ENCODE measurements at places on chromosomes 1 and 21.

GRCh38 chr1:115477071-115477470, 139.0 kb upstream of the NGF start:
- no peak for DNase-seq

DNA sequence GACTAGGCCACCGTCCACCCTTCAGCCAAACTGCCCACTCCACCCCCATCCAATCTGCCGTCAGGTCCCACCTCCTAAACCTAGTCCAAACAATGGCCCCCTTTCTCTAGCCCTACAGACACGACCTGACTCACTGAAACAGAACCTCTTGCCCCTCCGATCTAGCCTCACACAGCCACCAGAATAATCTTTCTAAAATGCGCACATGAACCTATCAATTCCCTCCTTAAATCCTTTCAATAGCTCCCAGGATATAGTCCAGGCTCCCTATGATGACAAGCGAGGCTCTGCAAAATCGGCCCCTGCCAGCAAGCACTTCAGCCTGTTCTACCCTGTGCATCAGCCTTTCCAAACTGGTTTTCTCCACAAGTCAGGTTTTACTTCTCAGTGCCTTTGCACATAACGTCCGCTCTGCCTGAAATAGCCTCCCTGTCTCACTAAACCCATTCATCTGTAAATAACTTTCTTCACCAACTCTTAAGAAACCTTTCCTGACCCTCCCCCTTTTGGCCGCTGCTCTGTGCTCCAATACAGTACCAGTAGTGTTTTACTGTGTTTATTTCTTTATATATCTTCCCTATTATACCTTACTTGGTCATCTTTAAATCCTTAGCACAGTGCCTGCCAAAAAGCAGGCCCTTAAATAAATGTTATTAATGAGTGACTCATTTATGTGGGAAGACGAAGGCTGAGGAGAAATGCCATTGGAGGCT, 9.0 kb upstream of the CDC20 start:
- DNase-seq, result no peak

DNA sequence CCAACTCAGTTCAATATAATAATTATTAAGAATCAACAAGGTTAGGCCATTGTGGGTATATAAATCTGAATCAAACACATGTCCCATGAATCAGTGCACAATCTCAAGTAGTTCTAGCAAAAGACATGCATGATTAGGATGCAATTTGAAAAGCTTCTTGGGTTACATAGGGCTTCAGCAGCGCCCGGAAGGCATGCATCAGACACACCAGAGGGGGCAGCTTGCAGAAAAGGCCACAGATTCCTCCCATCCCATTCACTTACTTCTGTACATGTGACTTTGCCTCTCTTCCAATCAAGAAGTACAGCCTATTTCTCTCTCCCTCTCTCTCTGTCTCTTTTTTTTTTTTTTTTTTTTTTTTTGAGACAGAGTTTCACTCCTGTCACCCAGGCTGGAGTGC, 91.8 kb downstream of the KCNN3 start:
- no peak for DNase-seq

DNA sequence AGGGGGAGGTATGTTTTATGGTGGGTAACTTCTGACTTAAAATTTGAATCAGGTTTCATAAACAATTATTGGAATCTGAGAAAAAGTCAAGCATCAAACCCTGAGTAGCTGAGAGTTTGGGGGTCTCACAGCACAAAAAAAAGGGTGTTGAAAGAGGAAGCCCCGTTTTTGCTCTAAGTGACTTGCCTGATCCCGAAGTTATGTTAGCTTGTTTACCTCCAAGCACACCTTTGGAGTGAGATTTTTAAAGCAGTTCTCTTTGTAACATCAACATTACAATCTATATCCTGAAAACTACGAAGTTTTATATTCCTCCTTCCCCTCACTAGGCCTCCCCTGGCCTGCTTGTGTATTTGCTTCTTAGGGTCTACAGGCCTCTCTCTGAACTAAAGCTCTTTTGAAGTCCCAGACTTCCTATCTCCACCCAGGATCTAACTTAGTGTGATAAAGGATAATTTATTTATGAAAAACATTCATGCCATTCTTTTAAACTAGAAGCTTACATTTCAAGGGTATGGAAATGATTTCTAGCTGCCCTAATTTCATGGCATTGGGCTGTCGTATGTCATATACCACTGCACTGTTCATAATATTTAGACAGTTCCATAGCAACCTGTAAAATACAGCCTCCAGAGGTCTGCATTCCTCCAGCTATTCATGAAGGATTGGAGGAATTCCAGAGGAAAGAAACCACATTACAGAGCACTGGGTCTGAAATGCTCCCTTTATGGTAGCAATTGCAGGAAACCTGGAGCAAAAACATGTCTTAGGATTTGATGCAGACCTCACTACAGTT, 36.1 kb upstream of the RGS1 start:
- DNase-seq, result no peak

- DNase-seq, result no peak
Observed at GRCh38 chr1:172682812-172683211, 23.9 kb downstream of the FASLG start.

- no peak for DNase-seq
Observed at GRCh38 chr1:12134716-12135115, 32.1 kb upstream of the TNFRSF1B start.

DNA sequence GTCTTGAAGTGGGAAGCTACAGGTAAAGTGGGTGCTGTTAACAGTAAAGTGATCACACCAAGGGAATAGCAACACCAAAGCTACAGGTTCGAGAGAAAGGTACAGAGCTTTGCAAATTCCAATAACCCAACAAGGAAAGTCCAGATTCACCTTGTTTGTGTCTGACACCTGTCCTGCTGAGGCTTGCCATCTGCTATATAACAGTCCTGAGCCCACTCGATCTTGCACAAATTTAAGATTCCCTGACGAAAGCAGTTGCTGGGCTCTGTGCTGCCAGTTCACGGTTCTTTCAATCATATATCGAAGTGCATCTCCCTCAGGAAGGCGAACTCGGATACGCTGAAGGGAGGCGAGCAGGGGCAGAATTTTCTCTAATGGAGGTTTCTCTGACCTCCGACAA, 23.0 kb upstream of the SYT2 start:
- DNase-seq, result no peak

DNA sequence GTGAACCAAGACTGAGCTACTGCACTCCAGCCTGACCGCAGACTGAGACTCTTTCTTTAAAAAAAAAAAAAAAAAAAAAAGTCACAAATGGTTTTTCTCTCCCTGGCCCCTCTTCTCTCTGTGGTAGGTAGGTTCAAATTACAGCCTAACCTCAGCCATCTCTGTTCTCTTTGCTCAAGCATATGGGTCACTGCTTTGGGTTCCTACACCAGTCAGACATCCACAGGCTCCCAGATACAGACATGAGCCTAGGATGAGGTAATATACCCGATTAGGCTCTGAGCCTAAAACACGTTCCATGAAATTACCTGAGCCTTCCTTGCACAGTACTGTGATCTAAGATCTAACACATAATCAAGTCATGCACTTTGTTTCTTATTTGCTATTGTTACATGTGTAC, 90.5 kb upstream of the JAK1 start:
- no peak for DNase-seq

DNA sequence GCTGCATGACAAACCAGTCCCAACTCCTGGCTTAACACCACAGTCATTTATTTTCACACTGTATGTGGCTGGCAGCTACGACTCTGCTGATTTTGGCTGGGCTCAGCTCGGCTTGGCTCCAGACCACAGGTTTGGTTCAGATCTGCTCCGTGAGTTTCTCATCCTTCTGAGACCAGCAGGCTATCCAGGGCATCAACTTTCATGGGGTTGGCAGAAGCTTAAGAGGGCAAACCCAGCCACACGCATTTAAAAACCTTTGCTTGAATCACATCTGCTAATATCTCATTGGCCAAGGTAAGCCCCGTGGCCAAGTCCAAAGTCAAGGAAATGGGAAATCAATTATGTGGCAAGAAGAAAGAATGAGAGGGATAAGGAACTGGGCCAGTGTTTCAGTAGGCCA, 574.2 kb downstream of the MATN1 start:
- DNase-seq, result no peak

DNA sequence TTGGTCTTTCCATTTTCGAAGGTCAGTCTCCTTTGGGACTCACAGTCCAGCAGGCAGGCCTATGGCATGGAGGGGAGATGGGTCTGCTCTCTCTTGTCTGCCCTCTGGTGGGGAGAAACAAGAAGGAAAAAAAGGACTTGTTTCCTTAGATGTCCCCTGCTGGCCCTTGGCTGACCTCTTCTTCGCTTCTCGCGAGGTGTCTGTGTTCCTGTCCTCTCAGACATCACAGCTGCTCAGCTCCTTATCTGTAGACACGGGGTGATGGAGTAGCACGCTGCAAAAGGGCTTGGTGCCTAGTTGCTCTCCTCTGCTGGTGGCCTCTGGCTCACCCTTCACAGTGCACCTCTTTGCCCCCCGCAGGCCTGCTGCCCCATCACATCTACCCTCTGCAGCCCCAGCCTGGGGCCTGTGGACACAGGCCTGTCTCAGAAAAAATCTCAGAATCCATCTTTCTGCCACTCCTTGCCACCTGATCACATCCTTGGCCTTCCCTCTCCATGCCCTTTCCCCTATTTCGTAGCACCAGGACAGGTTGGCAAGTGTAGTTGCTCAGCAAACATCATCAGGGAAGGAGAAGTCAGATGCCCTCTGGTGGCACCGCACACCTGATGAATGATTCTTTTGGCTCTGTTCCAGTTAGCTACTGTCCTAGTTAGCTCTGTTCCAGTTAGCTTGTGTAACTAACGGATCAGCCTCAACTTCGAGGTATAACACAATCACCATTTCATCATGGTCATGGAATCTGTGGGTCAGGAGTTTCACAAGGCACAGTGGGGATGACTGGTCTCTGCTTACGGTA, 18.7 kb upstream of the AK2 start:
- DNase-seq, result peak; percentile 36

- peak; percentile 11 for DNase-seq
Observed at GRCh38 chr1:4397196-4397595, 257.2 kb upstream of the AJAP1 start.

GRCh38 chr1:2532485-2533160, 2.6 kb upstream of the HES5 start:
- DNase-seq, result peak; percentile 55

DNA sequence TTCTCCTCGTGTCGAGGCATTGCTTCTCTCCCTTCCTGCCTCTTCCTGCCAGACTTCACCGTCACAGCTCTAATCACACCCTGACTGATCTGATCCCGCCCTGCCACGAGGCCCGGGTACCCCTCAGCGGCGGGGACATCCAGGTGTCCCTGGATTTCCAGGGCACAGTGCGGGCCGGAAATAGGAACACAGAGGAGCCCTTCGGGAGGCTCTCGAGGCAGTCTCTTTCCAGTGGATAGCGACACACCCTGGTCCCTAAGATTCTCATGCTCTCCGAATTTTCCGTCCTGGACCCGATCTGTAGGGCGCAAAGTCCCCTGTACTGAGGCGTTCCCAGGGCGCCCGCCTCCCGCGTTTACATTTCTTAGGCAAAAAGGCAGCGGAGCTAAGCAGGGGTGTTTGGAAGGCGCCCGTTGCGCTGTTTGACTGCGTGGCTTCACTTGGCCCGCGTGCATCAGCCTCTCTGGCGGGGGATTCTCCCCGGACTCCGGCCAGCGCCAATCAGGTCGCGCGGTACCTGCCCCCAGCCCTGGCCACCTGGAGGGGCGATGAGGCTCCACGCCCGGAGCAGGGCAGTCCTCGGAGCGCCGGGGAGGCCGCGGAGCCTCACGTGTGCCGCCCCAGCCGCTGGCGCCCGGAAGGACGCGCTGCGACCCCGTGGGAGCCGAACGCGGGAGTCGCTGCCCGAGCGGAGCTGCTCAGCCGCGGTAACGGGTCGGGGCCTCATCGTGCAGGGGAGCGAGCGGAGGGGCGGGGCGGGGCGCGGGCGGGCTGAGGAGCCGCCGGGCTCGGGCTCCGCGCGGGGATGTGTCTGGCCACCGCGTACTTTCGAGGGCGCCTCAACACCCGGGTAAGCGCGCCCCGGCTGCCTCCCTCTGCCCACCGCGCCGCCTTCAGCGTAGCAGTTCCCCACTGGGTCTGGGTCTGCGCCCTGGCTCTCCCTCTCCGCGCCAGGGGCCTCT, at the start of gene FAM163A:
Gene FAM163A (plus strand): TSS at position 575 of the 962 bp plus-strand sequence. CDS start 69,807 bp downstream, outside the sequence.
- no peak for DNase-seq

- DNase-seq, result no peak
Observed at GRCh38 chr1:218394416-218394815, 49.3 kb downstream of the TGFB2 start.
